ENCODE measurements at places on chromosomes 2 and 18.

DNA sequence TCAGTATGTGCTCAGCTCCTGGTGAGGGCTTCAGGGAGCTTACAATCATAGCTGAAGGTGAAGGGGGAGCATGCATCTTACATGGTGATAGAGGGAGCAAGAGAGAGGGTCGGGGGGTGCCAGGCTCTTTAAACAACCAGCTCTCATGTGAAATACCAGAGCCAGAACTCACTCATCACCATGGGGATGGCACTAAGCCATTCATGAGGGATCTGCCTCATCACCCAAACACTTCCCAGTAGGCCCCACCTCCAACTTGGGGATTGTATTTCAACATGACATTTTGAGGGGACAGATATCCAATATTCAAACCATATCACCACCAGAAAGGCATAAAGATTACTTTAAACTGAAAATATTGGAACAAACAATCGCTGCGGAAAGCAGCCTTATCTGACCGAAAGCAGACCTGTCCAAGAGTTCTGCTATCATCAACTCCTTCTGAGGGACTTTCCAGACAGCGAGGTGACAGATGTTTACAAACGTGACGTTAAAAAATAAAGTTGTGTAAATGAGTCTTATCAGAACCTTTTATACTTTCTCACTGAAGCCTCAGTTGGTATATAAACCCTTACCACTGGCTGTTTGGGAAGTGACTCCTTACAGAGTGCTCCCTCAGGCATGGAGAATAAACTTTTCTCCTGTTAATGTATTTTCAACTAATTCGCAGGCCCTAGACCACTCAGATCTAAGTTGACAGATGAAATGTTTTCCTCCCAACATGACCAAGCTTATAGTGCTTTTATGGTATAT is 35.5 kb upstream of the PTH2R start:
- DNase-seq: no peak

GRCh38 chr2:195648787-195649186 is 8.2 kb upstream of the SLC39A10 start:
- DNase-seq: no peak

- DNase-seq: peak; percentile 52
Observed at GRCh38 chr2:28716265-28716865, 35.3 kb upstream of the PPP1CB start.

GRCh38 chr2:216059233-216059834 is 22.3 kb downstream of the PECR start:
- DNase-seq: no peak

DNA sequence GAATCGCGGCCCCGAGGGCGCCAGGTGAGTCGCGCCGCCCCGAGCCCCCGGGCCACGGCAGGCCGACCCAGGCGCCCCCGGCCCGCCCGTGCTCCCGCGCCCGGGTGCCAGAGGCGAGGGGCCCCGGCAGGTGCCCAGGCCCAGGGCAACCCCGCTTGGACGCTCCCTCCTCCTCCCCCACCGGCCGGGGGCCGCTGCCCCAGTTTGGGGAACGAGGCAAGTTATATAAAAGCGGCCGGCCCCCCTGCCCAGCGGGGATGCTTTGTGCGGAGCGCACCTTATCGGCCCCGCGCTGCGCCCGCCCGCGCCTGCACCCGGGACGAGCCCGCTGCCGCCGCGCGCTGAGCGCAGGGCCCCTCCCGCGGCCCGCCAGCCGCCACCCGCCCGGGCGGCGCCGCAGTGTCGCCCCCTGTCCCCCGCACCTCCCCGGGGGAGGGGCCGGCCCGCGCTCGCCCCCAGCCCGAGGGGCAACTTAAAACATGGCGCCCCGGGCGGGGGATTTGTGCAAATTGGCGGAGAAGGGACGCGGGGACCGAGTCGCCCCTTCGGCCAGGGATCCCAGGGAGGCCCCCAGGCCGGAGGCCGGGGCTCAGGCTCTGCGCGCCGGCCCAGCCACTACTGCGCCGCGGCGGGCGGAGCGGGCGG is 639 bp downstream of the EPB41L3 start:
- no peak for DNase-seq

GRCh38 chr2:128803222-128803621 is 484.6 kb upstream of the HS6ST1 start:
- no peak for DNase-seq

- DNase-seq: no peak
Observed at GRCh38 chr2:233418052-233418760, 63.9 kb downstream of the DGKD start.
